ENCODE measurements at places on chromosomes 3 and 15.

DNA sequence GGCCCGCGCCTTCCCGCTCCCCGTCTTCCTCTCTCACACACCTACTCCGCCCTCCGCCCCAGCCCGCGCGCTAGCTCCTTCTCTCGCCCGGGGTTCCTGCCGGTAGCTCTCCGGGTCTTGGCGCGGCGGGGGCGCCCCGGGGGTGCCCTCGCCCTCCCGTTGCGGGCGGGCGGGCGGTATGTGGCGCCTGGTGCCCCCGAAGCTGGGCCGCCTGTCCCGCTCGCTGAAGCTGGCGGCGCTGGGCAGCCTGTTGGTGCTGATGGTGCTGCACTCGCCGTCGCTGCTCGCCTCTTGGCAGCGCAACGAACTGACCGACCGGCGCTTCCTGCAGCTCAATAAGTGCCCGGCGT is 507 bp downstream of the DIPK2A start:
- DNase-seq: no peak

- DNase-seq: no peak
These were observed 21.0 kb upstream of the ATP2B2 start for GRCh38 chr3:10526366-10526765.

DNA sequence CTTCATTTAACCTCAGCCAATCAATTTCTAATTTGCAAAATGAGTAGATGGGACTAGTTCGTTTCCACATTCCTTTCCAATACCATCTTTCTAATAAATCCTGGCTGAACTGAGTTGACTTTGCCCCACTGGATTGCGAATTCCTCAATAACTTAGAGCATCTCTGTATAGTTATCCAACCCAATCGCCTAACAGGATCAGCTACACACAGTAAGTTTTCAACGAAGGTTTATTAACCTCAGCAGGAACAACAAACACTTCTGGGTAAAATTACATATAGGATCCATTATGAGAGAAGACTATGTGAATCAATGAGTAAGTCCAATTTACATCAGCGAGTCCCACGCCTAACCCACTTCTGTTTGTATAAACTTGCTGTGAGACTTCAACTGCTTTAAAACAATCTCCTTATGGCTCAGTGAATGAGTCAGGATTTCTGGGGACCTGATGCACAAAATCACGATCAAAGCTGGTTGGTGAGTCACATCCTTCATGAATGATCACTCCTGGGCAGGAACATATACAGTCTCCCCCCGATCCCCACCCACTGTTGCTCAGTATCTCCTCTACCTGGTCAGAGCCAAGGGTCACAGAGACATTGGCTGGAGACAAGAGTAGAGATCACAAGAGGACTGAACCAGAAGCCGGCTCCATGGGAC is 142.8 kb downstream of the EDEM1 start:
- no peak for DNase-seq

- DNase-seq: no peak
These were observed 45.1 kb upstream of the CHMP2B start for GRCh38 chr3:87182023-87182422.

DNA sequence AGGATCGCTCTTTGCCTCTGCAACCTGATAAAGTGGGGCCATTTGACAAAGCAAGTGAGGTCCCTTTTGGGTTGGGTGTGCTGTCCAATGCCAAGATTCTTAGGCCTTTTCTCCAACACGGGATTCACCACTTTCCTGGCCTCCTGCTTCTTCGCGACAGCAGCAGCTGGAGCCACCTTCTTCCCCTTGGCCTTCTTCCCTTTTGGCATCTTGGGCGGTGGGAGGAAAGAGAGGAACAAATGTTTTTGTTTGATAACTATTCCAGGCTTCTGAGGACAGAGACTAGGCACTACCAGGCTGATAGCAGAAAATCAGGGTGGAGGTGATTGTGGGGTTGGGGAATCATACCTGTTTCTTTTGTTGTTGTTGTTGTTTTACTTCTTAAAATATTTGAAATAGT is 30.0 kb upstream of the FAM81A start:
- DNase-seq: no peak

- no peak for DNase-seq
These were observed 44.6 kb downstream of the GLDN start for GRCh38 chr15:51386029-51386428.

DNA sequence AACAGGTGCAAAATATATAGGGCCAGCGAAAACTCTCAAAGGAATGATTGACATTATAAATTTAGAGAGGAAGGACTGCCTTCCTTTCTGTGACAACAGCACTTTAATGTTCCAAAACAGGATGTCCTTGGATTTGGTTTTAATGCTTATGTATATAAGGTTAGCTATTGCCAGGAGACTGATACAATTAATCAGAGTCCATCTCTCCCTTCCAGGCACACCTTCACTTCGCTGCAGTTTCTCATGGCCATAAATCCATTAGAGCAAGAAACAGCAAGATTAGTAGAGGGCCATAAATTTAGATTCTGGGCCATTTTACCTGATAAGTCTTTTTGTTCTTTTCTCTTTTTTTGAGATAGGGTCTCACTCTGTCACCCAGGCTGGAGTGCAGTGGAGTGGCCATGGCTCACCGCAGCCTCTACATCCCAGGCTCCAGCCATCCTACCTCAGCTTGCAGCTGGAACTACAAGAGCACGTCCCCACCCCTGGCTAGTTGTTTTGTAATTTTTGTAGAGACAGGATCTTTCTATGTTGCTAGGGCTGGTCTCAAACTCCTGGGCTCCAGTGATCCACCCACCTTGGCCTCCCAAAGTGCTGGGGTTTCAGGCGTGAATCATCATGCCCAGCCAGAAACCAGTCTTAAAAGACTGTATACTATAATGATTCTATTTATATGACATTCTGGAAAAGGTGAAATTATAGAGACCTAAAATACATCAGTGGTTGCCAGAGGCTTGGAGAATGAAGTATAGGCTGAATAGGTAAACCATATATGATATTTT is 15.7 kb upstream of the TFRC start:
- no peak for DNase-seq
